ENCODE measurements at places on chromosomes 13 and 19. TPM values are rescaled to one million over a fixed set of nuclear protein-coding genes. Genes with fewer than 3 reads are reported as not detected.

DNA sequence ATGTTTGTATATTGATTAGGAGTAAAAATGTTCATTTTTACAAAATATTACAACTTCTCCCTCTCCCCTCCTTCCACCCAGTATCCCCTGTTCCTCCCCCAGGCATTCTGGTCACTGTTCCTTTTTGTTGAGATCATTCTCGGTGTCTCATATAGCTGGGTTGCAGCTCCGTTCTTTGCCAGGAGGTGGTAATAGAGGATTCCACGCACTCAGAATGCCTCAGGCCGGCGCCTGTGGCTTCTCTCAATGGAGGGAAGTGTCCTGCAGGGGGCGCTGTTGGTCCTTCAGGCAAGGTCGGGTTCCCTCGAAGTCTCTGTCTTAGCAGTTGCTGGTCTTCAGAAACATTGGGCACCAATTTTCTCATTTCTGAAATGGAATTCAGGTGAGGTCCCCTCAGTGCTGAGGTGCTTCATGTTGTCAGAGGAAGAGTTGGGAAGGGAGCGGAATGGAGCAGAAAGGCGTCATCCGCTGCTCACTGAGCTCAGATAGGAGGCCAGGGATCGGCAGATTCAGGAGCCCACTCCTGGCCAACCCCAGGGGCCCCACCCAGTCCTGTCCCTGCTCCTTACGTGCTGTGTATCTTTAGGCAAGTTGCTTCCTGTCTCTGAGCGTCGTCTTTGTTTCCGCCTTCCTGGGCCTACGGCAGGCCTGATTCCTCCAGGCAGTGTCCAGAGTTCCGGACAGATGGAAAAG, 10.3 kb upstream of the GARIN5A start:
- no peak for DNase-seq

GRCh38 chr19:52640916-52641315, 2.8 kb upstream of the ZNF83 start:
- DNase-seq = no peak

- DNase-seq = no peak
These were observed 9.4 kb upstream of the IGFL1 start for GRCh38 chr19:46220038-46220615.

The ZNF471 gene
- not detected for total RNA-seq

DNA sequence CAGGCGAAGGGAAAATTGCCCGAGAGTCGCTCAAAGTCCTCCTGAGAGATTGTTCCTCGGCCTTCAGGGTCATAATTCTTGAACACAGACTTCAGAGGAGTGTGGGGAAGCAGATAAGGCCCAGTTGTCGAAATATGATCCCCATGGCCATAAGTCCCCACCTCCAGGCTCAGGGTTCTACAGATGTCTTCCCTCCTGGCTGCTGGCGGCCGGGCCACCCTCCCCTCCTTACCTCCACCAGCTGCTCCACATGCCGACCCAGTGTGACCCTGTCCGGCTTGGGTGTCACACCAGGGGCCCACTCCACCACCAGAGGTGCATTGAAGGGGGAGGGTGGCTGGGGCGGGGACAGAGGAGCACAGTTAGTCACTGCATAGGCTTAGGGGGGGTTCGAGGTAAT, 10.1 kb downstream of the FAM98C start:
- DNase-seq = no peak

The C1QTNF9 gene
- not detected for total RNA-seq

DNA sequence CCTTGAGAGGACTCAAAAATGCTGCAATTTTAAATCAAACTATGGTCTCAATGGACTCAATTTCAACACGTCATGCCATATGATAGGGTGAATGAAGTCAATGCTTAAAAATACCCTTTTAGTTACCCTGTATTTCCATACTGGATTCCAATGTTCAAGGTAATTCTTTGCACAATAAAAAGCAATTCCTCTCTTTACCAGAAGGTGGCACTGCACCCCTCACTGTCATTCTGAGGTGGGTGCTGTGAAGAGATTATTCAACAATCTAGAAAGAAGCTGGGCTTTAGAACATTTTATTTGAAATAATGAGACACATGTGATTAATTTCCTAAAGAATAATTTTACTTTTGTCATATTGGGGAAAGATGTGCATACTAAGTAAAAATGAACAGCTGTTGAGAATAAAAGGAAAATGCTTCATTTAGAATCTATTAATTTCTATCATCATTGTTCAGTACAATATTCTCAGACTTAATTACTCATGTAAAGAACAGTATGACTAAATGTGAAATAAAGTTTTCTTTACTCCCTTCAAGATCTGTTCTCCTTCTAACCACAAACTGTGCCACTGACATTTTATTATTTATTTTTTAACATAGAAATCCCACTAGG, 789.1 kb downstream of the GPC5 start:
- no peak for DNase-seq

DNA sequence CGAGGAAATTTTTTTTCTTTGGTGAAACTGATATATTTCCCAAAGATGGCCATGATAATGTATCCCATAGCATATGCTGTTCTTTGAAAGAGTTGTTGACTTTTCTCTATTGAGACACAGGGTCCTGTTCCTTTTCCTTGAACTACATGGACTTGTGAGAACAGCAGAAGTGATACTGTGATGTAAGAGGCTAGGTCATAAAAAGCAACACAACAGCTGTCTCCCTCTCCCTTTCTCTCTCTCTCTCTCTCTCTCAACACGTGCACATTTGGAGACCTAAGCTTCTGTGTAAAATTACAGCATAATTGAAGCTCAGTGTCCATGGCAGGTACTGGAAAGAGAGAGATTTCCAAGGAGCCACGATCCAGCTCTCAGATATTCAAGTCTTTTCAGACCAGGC, 1712.4 kb downstream of the EFNB2 start:
- no peak for DNase-seq

GRCh38 chr13:40058757-40059236, 403.3 kb downstream of the COG6 start:
- no peak for DNase-seq

The LENG8 gene
- total RNA-seq = 135 TPM

GRCh38 chr13:50085063-50085462, 69.8 kb downstream of the KCNRG start:
- DNase-seq = no peak

GRCh38 chr13:28204043-28204442, 65.7 kb downstream of the PAN3 start:
- no peak for DNase-seq

DNA sequence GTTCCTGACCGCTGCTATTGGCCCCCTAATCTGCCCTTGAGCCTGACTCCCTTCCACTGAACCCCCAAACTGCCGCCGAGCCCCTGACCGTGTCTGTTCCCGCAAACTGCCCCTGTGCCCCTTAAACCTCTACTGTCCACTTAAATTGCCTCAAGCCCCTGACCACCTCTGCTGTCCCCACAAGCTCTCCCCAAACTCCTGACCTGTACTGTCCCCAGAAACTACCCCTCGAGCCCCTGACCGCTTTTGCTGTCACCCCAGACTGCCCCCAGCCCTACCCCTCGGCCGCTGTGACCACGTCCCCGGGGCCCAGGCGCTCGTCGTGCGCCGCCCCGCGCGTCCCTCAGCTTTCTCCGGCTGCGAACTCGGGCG, 382 bp downstream of the ZNF77 start:
- no peak for DNase-seq

The CPB2 gene
- total RNA-seq = 0.19 TPM

- no peak for DNase-seq
These were observed 190.0 kb upstream of the IRS2 start for GRCh38 chr13:109976206-109976997.

DNA sequence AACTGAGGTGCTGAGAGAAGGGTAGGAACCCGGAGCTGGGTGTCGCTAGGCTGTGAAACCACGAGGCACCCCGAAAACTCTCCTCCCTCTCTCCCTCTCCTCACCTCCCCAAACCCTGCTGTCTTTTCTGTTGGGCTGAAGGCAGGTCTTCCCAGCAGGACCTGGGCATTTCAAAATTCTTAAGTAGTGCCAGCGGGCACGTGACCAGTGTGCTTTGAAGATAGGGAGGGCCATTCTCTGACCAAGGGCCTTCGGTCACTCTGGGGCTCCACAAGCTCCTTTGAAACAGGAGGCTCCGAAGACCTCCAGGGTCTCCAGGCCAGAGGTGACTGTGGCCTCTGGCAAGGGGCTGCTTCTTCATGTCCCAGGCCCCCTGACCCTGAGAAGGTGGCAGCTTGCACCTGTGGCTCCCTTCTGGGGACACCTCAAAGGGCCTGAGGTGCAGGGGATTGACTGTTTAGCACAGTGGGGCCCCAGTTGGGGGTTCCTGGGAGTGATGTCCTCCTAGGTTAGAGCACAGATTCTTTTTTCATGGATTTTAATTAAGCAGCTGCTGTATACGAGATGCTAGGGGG, 48.3 kb downstream of the DNM2 start:
- DNase-seq = no peak

DNA sequence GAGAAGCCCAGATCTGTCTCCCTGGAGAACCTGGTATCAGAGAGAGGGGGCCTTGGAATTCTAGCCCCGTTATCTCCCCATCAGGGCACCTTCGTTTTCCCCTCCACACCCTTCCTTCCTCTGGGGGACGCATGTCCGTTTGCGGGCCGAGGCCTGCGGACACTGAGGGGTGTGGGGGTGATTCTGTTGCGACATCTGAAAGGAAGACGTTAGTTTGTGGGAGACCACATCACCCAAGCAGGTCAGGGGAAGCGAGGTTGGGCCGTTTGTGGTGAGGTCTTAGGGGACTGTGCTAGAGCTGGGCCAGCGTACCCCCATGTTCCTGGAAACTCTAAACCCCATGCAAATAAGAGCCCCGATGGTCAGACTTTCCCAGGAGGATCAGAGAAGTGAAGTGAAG, 3.7 kb upstream of the HSH2D start:
- no peak for DNase-seq

- peak; percentile 58 for DNase-seq
These were observed 92.1 kb downstream of the ATP11A start for GRCh38 chr13:112781881-112782361.

DNA sequence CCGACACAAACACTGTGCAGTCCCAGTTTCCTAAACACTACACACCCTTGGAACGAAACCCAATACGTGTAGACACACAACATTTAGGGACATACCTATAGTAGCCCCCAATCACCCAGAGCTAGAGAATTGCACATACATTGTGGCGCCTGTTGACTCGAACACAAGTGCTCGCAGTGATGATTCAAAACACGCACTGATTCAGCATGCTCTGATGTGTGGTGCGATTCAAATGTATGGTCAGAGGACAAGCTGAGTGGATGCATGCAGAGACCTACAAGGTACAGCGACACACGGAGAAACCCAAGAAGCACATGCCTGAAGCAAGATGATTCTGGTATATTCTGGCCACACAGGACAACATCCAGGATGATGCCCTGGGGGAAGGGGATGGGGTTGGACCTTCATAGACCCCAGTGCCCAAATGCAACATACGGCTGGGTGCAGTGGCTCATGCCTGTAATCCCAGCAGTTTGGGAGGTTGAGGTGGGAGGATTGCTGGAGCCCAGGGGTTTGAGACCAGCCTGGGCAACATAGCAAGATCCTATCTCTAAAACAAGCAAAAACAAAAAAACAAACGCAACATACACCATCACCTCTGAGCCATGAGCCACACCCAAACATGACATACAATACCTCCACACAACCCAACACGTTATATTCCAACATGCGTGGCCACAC, 997 bp upstream of the KCNN4 start:
- no peak for DNase-seq

- DNase-seq = no peak
These were observed 32.8 kb upstream of the WDFY2 start for GRCh38 chr13:51551416-51551815.

The KLK6 gene
- total RNA-seq = 5.5 TPM

DNA sequence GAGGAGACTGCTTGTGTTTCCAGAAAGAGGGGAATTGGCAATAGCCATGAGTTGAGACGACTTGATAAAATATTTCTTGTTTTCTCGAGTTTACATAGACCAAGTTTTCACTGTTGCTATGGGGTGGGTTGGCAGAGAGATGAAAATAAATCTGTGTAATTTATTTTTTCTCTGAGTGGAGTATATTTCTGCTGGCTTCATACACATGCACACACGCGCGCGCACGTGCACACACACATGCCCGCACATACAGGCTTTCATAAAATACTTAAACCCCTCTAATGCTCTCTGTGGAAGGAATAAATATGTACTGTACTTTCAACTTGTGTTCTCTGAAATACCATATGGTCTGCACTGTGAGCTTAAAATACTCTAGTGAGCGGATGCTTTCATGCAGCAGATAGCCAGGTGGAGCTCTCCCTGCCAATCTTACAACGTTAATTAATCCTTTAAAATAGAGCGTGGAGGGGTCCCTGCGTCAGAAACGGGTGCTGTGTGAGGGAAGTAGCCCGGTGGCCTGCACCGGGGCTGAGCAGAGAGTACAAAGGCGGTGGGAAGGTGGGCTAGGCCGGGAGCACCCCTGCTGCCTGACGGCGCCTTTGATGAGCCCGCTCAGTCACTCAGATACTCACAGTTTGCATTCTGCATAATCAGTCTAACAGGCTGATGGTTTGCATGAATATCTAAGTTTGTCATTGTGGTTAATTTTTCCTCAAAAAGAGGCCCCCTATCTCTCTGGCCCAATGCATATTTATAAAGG, 44.1 kb downstream of the CCNE1 start:
- DNase-seq = no peak

DNA sequence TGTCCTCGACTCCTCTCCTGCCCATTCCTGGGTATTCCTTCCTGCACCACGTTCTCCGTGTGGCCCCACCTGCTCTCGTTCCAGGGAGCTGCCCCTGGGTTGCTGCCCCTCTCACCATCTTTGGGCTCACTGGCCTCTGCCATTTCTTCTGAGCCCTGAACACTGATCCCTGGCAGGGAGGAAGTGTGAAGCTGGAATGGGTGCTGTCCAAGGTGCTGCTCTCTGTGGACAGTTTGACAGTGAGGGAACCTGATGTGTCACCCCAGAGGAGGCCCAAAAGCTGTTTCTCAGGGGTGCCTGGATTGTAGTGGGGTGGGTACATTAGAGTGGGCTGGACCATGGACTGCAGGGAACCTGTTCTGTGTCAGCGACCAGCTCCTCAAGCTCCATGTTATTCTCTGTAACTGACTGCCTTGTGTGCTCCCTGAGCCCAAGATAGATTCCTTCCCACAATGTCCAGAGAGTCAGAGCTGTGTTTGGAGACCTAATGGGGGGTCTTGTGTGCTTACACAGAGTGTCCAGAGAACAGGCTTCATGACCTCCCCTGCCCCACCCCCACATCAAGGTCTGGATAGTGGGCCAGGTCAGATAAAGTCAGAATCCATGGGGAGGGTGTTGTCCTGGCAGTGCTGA, 7.2 kb upstream of the CEACAM8 start:
- no peak for DNase-seq

GRCh38 chr13:40401911-40402776, 264.3 kb downstream of the FOXO1 start:
- no peak for DNase-seq

GRCh38 chr13:113828282-113828825, 35.5 kb downstream of the GAS6 start:
- DNase-seq = no peak

The F7 gene
- total RNA-seq = 5.3 TPM

The HPN gene
- total RNA-seq = 17.1 TPM

DNA sequence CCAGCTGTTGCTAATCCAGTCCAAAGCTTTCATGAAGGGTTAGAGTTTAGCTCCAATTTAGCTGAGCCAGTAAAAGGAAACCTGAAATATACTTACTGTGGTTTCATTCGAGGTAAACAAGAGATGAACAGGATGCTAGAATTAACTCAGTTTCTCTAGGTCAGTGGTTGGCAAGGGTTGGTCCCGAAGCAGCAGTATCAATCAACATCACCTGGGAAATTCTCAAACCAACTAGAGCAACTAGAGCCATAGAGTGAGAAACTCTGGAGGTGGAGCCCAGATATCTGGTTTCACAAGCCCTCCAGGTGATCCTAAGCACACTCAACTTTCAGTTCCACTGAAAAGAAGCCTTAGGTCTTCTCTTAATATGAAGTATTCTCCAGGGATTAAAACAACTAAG, 376.7 kb downstream of the OXGR1 start:
- no peak for DNase-seq

GRCh38 chr13:35557475-35557874, 81.0 kb upstream of the MAB21L1 start:
- no peak for DNase-seq

The ACP5 gene
- total RNA-seq = 3.2 TPM

All from type B pancreatic cell (in vitro differentiated cells).